Choroid plexus epithelial cell (primary cell): ENCODE measurements at places on chromosomes 4 and X.
A peak's percentile ranks its signal among the peaks of the same experiment; 100 is the strongest.

DNA sequence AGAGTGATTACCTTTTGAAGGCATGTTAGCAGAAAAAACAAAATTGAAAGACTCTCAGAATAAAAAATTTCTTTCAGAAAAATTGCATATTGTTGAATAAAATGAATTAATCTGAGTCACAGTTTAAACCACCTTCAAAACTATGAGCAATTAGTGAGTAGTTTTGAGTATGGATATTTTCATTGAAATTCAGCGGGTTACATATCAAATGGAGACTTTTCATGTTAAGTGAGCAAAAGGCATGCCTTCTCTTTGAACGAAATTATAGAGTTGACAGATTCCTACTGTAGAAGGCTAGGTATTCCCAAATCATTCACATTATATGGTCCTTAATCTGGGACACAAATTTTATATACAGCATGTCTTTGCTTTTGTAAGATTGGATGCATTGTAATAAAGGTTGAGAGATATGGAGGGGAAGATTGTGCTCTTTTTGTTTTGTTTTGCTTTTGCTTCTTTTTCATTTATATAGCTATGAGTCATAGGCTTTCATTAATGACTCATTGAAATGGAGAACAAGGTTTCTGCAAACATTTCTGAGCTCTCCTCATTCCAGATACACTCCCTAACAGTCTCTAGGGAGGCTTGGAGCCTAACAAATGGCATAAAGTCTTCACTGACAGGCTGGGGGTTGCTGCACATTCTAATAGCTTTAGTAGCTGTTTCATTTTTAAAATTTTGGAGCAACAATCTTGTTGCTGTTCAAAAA, 21.6 kb downstream of the PCDH18 start:
- peak; percentile 96 for DNase-seq

- DNase-seq = no peak
These were observed 74.1 kb upstream of the BMP3 start for GRCh38 chr4:80956421-80956820.

GRCh38 chr4:102263024-102263787, 82.1 kb downstream of the SLC39A8 start:
- peak; percentile 74 for DNase-seq

- DNase-seq = no peak
These were observed 3.9 kb downstream of the LOC101059915 start for GRCh38 chrX:71671043-71671780.

DNA sequence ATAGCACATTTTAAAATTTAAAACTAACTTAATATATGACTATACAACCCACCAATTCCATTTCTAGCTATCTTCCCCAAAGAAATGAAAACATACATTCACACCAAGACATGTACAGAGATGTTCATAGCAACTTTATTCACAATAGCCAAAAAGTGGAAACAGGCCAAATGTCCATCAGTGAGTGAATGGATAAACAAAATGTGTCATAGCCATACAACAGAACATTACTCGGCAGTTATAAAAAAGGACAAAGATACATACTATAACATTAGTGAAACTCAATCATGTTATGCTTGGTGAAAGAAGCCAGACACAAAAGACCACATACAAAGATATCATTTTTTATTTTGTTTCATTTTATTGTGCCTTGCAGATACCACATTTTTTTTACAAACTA, 396.8 kb downstream of the PACRGL start:
- no peak for DNase-seq

GRCh38 chrX:150513544-150513943, 54.9 kb upstream of the MTM1 start:
- no peak for DNase-seq
